OCI-LY7 (cell line): ENCODE measurements at places on chromosomes 11 and 22.

DNA sequence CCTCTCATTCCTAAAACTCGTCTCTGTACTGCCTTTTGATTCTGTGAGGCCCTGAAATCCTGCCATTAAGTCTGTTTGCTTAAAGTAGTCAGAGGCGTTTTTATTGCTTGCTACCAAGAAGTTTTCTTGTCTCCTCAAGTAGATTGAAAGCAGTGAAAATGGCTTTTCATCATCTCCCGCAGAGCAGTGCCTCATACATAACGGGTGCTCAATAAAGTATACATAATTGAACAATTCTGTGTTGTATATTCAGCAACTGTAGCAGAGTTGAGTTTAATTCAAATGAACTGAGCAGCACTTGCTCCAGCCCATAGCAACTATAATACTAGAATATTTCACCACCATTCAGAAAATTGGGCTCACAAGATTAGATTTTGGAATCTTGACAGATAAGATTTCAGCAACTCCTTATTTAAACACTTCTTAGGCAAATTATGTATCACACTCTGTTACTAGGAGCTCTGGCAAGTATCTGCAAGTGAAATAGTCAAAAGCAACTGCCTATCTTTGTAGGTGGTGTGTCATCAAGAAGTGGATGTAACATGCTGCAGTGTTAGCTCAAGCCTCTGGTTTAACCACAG, 20.0 kb downstream of the FIBIN start:
- no peak for DNase-seq

GRCh38 chr22:22855617-22856308, 31.9 kb upstream of the IGLL5 start:
- peak; percentile 82 for DNase-seq

DNA sequence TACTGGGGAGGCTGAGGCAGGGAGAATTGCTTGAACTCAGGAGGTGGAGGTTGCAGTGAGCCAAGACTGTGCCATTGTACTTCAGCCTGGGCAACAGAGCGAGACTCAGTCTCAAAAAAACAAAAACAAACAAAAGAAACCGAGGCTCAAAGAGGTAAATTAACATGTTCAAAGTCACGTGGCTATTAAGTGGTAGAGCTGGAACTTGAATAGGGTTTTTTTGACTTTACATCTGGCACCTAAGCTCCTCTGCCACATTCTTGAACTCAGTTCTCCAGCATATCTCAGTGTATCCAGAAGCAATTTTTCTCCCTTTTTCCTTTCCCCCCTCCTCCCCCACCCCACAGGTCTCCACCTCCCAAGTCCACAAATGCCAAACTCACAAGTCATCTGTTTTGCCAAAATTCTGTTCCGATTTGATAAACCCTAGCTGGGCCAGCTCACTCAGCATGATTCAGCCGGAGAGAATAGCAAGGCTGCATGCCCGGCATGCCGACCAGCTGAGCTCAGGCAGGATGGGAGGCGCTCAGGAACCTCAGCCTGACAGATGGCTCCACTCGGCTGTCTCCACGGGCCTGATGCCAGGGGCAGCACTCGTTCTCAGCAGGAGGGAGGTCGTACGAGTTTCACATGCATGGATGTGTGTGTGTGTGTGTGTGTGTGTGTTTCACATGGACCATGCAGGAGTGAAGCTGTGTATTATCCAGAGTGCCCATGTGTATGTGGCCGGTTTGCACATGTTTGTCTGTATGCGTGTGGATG, 63.2 kb upstream of the RRAS2 start:
- DNase-seq, result no peak

GRCh38 chr22:35446365-35446764, 46.4 kb downstream of the MCM5 start:
- no peak for DNase-seq

DNA sequence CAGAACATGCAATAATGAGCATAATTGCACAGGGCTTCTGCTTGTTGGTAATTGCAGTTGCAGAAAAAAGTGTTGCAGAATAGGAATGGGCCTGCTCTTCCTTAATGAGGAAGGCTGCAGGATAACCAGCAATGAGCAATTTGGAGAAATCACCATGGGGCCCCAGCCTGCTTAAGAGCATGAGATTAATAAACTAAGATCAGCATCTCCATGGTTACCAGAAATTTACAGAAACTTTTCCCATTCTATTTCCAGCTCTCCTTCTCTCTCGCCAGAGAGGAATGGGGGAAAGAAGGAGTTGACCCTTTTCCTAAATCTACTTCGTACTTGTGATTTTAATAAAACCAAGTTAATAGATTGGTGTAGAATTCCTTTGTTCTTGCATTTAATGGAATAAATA, 80.9 kb upstream of the CSNK2A3 start:
- DNase-seq, result no peak

DNA sequence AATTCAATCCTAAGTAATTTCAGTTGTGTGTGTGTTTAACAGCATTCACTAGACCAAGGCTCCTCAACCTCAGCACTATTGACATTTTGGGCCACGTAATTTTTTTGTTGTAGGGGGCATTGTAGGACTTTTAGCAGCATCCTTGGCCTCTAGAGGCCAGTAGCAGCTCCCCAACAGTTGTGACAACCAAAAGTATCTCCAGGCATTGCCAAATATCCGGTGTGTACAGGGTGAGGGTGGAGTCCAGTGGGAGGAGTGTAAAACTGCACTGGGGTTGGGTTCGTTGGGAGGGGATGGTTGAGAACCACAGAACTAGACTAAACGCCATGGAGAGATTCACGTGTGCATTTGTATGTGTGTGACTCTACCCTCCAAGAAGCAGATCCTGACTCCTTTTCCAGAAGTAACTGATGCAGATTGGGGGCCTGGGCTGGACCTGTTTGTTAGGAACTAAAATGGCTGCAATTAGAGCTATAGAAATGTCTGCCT, 5.9 kb upstream of the PHF21A start:
- peak; percentile 62 for DNase-seq

GRCh38 chr11:86800076-86800959, at the start of gene PRSS23:
Gene PRSS23 (plus strand): TSS chr11:86800542. CDS start chr11:86807644, 7,102 bp downstream.
- no peak for DNase-seq

- no peak for DNase-seq
Measured at GRCh38 chr11:27904358-27905055, 203.4 kb downstream of the KIF18A start.

DNA sequence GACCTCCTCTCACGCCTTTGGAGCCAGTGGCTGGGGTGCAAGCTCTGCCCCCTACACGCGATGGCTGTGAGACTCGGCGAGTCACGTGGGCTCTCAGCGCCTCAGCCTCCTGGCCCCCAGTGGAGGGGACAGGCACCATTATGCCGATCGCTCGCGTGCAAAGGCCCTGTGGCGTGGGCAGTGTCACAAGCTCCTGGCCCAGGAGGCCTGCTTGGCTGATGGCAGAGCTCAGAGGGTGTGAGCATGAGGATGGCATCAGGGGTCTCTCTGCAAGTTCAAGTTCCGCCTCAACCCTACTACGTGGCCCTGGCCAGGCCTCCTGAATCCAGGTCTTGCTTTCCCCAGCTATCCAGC, 90.8 kb upstream of the KCNQ1OT1 start:
- DNase-seq, result no peak

- DNase-seq, result no peak
Measured at GRCh38 chr22:28728621-28729313, 12.9 kb downstream of the CHEK2 start.

DNA sequence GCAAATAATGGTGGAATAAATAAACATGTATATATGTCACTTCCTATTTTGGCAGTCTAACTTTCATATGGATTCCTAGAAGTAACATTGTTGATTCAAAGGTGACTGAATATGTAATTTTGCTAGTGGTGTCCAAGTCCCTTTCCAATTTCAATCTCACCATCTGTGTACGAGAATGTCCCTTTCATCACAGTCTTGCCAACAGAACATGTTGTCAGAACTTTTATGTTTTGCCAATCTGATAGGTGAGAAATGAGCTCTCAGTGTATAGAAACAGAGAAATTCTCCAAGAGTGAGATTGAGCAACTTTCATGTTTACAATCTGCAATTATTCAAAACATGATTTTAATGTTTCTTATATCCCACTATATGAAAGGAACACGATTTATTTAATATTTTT, 167.5 kb downstream of the CNTN5 start:
- no peak for DNase-seq

DNA sequence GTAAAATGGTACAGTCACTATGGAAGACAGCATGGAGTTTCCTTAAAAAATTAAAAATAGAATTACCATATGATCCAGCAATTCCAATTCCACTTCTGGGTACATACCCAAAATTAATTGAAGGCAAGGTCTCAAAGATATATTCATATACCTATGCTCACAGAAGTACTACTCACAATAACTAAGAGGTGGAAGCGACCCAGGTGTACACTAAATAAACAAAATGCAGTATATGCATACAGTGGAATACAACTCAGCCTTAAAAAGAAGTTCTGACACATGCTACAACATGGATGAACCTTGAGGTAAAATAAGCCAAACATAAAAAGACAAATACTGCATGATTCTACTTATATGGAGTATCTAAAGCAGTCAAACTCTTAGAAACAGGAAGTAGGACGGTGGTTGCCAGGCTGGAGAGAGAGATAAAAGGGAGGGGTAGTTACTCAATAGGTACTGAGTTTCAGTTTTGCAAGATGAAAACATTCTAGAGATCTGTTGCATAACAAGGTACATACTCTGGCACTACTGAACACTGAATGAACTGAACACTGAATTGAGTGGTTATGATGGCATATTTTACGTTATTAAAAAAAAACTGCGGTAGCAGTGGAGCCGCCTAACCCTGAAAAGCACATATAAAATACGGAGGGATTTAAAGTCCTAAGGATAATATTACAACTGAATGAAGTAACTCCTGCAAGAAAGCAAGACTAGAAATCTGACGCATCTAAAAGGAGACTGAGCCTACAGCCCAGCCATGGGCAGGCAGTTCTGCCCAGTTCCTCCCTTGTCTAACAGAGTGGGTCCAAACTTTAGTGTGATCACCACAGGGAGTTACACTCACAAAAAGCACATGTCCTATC, 12.8 kb downstream of the DGCR2 start:
- DNase-seq, result peak; percentile 75

DNA sequence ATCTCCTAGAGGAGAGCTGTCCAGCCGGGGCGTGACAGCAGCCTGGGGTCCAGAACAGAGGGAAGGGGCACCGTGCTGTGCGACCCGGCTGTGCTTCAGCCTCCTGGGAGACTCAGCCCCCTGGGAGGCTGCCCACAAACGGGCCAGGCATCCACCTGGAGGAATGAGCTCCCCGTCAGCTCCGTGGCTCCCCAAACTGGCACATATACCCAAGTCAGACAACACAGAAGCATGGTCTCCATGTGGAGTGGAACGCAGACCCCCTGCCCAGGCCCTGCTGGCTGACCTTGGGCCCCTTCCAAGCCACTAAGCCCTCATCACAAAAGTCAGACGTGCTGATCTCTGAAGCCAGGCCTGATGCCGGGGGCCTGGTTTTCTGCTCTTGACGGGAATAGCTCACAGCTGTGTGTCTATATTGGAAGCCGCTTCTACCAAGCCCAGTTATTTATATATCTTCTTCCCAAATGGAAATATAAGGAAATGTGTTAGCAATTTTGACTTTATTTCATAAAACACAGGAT, 91.7 kb downstream of the BRD1 start:
- DNase-seq, result no peak

DNA sequence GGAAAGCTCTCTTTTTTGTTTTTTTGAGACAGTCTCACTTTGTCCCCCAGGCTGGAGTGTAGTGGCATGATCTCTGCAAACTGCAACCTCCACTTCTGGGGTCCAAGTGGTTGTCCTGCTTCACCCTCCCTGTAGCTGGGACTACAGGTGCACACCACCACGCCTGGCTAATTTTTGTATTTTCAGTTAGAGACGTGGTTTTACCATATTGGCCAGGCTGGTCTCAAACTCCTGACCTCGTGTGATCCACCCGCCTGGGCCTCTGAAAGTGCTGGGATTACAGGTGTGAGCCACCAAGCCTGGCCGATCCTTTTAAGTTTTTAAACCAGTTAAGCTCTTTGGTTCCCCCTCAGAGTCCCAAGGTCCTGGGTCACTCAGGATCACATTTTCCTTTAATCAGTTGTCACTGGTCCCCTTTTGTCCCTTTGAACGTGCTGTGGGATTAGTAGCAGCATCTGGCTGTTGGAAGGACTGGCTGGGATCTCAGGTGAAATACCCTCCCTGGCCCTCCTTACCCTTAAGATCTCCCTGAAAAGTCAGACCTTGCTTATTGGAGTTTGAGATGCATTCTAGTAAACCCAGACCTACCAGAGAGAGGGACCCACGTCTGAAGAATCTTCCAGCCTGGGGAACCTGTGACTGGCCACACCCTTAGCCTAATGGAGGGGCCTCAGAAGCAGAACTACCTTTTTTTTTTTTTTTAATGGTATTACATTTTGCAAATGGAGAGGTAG, 8.1 kb downstream of the MALAT1 start:
- DNase-seq, result peak; percentile 71

- no peak for DNase-seq
Measured at GRCh38 chr11:80103142-80103859, 662.5 kb upstream of the TENM4 start.
